ENCODE measurements at places on chromosomes 4 and X.

GRCh38 chrX:11672213-11672612 is 6.5 kb upstream of the ARHGAP6 start:
- DNase-seq = no peak

GRCh38 chr4:10204401-10205058 is 87.9 kb upstream of the WDR1 start:
- DNase-seq = no peak

GRCh38 chrX:113330416-113330815 is 489.8 kb upstream of the AMOT start:
- DNase-seq = no peak

DNA sequence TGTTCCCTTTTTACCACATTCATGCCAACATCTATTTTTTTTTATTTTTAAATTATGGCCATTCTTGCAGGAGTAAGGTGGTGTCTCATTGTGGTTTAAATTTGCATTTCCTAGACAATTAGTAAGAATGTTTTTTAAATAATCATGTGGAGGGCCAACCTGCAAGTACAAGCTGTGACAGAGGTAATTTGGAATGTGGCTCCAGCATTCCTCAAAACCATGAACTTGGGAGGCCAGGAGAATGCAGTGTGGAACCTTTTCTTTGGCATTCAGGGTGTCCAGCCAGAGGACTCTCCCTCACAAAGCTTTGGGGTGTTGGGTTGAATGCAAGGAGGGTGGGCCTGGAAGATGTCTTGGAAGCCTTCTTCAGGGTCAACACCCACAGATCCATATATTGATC is 7.3 kb upstream of the TMEM185A start:
- DNase-seq = no peak

DNA sequence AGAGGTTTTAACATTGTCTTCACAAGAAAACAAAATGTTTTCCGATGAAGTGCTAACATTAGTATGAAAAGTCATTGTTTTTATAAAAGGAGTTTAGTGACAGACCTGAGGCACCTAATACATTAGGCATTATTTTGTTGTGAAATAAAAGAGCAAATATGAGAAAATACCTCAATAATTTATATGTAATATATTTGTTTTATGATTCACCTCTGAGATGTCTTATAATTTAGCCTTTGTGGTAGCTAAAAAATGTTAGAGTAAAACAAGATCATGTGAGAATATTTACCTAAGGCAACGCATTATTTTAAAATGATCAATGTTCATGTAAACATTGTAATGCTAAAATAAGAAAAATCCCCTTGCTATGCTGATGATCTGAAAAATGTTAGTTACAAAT is 100.9 kb upstream of the WDFY3 start:
- no peak for DNase-seq

DNA sequence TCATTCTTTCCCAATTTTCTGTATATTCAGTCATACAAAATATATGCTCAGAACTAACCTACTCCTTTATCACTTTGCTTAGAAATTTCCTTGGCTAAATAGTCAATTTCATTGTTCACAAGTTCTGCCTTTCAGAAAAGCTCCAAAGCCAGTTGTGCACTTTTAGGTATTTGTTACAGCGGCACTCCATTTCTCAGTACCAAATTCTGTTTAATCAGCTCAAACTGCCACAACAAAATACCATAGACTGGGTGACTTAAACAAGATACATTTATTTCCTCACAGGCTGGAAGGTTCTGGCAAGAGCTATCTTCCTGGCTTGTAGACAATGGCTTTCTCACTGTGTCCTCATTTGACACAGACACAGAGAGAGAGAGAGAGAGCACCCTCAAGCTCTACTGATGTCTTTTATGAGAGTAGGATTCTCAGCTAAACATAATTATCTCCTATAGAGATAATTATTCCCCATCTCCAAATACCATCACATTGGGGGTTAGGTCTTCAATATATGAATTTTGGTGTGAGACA is 188.8 kb upstream of the FSTL5 start:
- DNase-seq = no peak

GRCh38 chrX:131987252-131987651 is 35.9 kb upstream of the STK26 start:
- no peak for DNase-seq

DNA sequence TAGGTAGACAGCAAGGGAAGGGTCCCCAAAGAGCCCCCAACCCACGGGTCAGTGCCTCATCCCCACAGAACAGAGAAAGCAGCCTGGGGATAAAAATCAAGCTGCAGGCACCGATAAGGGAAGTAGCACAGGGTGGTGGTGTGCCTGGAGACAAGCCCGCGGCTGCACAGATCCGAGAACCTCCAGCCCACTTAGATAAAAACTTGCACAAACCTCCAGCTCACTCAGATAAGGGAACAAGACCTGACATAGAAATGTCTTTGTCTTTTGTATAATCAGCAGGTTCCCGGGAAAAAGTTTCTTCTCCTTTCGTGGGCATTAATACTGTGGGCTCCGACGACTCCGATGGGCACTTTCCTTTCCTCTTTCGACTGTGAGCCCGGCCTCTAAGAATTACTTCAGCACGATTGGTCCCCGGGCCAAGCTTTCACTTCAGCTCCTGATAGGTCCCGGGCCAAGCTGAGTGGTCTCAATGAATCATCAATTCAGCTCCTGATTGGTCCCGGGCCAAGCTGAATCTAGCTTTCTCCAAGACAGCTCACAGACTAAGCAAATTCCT is 32.4 kb downstream of the PRDX4 start:
- DNase-seq = no peak

- DNase-seq = no peak
Observed at GRCh38 chrX:135112096-135112729, 8.1 kb downstream of the ETDB start.

DNA sequence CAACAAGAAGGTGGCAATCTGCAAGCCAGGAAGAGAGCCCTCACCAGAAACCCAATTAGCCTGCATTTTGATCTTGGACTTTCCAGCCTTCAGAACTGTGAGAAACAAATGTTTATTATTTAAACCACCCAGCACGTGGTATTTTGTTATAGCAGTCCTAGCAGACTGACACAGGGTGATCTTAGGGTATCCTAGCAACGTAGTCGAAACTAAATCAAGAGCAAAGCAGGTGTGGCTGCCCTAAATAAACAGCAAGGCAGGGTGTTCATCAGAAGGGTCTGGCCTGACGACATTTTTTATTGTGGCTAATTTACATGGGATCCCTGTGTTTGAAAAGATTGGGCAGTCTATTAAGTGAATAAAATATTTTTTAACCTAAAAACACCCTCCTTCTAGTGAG is 198.8 kb downstream of the VEGFC start:
- DNase-seq = no peak

GRCh38 chrX:2243913-2244460 is 256.8 kb downstream of the DHRSX start:
- no peak for DNase-seq

GRCh38 chr4:87042221-87042620 is 107.4 kb downstream of the AFF1 start:
- DNase-seq = no peak
